ENCODE measurements at places on chromosomes 2 and 18. TPM values are rescaled to one million over a fixed set of nuclear protein-coding genes. Genes with fewer than 3 reads are reported as not detected.

- ATAC-seq: peak; percentile 71
These were observed 151.7 kb upstream of the POU3F3 start for GRCh38 chr2:104702031-104702850.

DNA sequence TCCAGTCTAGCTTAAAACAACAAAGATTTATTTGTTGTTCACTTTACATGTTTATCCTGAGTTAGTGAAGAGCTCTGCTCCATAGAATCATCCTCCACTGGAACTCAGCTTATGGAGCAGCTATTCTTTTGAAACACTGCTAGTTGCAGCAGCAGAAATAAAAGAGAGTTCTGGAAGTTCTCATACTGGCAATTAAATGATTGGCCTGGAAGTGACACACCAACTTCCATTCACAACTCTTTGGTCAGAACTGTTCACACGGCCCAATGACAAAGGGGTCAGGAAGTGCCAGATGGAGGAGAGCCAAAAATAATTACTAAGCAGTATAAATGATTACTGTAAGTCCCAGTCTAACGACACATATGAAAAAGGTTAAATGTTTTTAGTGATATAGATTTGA is 39.1 kb downstream of the FBXO11 start:
- ATAC-seq: peak; percentile 67

DNA sequence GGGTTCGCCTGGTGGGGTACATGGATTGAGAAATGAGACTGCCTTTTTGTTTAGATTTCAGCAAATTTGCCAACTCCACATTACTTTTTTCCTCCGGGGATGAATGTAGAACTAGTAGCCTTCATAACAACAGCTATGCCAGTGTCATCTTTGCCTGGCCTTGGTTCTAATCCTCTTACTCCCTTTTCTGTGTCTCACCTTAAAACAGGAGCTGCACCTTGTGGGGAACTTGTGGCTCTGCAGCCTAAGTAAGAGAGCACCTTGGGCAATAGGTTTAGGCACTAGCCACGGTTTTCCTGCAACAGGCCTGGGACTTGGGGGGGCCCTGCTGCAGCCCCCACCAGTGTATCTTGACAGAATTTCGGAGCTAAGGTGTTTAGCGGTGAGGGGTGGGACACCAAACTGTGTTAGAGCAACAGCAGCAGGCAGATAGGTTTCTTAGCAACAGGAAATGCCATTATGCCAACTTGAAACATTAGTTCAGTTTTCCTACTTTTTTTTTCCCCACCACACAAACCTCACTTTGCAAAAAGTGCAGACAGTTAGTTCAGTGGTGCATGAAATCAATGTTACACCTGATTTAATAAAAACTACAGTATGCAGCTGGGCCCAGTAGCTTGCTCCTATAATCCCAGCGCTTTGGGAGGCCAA is 173.7 kb downstream of the PRKCE start:
- ATAC-seq: no peak

DNA sequence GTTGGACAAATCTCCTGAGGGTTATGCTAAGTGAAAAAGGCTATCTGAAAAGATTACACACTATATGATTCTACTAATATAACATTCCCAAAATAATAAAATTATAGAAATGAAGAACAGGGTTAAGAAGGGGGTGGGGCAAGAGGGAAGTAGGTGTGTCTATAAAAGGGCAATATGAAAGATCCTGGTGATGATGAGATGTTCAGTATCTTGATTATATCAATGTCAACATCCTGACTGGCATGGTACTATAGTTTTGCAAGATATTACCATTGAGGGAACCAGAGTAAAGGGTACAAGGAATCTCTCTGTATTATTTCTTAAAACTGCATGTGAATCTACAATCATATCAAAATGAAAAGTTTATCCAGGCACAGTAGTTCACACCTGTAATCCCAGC is 16.7 kb downstream of the CFAP53 start:
- no peak for ATAC-seq

GRCh38 chr2:231923951-231924888 is 2.0 kb downstream of the NPPC start:
- ATAC-seq: no peak

- no peak for ATAC-seq
These were observed 12.8 kb downstream of the TFPI start for GRCh38 chr2:187541086-187542085.

GRCh38 chr2:70529610-70530009 is 24.0 kb downstream of the TGFA start:
- no peak for ATAC-seq

- ATAC-seq: peak; percentile 68
These were observed 119.9 kb downstream of the RBMS1 start for GRCh38 chr2:160373666-160374065.

- ATAC-seq: no peak
These were observed 237.6 kb upstream of the FOSL2 start for GRCh38 chr2:28155086-28155485.

GRCh38 chr2:3291113-3291512 is 86.5 kb downstream of the EIPR1 start:
- no peak for ATAC-seq

DNA sequence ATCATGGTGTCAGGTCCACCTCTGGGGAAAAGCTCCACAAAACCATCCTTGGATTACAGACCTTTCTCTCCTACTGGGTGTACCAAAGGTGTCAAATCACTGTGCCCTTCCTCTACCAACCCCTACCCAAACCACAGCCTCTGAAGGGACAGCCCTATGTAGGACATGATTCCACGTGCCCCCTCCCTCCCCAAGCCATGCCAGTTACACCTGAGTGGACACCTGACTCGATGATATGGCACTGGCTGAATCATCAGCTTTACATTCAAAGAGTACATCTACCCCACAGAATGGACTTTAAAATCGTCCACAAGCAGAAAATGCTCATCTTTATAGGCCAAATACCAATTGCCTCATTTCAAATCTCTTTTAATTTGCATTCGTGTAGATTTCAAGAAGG is 26.0 kb downstream of the TRABD2A start:
- no peak for ATAC-seq

DNA sequence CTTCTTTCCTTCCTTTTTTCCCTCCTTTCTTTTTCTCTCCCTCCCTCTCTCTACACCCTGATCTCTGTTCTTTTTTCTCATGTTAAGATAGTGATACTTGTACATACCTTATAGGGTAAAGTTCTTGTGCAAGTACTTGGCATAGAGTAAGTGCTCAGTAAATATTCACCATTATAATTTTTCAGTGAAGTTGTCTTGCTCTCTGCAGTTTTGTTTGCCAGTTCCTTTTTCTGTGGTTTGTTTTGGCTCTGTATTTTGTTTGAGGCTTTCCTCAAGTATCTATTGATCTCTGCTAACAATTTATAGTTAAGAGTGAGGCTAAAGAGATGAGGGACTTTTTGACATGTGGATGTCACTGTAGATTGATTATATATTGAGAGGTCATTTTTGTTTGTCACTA is 48.0 kb downstream of the MTX2 start:
- no peak for ATAC-seq

- ATAC-seq: no peak
These were observed 223.8 kb downstream of the RIT2 start for GRCh38 chr18:42891705-42892104.

DNA sequence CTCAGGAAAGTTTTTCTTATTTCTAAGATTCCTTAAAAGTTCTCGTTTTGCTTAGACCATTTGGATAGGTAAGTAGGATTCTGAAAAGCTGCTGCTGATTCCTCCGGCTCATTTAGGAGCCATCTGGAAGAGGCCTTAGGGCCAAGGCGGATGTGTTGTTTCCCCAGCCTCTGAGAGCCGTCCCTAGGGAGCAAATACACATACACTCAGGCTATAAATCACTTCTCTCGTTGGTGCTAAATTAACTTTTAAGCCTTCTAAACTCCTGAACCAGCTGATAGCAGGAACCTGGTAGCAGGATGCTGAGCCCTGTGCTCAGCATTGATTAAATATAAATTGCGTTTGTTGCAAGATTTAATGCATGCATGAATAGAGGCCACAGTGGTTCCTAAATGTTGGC is 109.8 kb downstream of the ADCYAP1 start:
- ATAC-seq: peak; percentile 85

GRCh38 chr2:206250041-206250897 is 24.2 kb upstream of the ZDBF2 start:
- ATAC-seq: no peak

GRCh38 chr18:31977270-31977872 is 34.4 kb upstream of the TRAPPC8 start:
- ATAC-seq: no peak

DNA sequence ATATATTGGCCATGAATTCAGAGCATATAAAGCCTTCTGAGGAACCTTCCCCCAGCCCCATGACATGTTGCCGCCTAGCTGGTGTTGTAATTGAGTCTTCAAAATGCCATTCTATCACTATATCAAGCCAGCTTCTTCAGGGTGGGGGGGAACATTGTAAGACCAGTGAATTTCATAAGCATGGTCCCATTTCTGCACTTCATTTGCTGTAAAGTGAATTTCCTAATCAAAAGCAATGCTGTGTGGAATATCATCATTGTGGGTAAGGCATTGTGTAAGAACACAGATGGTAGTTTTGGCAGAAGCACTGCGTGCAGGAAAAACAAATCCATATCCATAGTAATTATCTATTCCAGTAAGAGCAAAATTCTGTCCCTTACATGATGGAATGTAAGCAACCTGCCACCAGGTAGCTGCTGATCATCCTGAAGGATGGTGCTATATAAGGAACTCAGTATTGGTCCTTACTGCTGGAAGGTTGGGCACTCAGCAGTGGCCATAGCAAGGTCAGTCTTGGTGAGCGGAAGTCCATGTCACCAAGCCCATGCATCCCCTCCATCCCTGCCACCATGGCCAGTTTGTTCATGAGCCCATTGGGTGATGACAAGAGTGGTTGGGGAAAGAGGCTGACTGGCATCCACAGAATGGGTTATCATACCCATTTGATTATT is 159.4 kb downstream of the COPS8 start:
- ATAC-seq: peak; percentile 93

GRCh38 chr2:86831537-86831936 is 30.1 kb downstream of the CD8B start:
- ATAC-seq: no peak

- ATAC-seq: no peak
These were observed 439.9 kb downstream of the PTPRM start for GRCh38 chr18:8006979-8007378.

GRCh38 chr2:152466980-152467676 is 132.2 kb downstream of the FMNL2 start:
- ATAC-seq: no peak

- ATAC-seq: peak; percentile 61
These were observed 4.1 kb upstream of the ITPRIPL1 start for GRCh38 chr2:96320728-96321622.

- no peak for ATAC-seq
These were observed 516.8 kb upstream of the FANCL start for GRCh38 chr2:58757971-58758370.

- ATAC-seq: no peak
These were observed 78.1 kb upstream of the TTC39C start for GRCh38 chr18:23936381-23936958.

DNA sequence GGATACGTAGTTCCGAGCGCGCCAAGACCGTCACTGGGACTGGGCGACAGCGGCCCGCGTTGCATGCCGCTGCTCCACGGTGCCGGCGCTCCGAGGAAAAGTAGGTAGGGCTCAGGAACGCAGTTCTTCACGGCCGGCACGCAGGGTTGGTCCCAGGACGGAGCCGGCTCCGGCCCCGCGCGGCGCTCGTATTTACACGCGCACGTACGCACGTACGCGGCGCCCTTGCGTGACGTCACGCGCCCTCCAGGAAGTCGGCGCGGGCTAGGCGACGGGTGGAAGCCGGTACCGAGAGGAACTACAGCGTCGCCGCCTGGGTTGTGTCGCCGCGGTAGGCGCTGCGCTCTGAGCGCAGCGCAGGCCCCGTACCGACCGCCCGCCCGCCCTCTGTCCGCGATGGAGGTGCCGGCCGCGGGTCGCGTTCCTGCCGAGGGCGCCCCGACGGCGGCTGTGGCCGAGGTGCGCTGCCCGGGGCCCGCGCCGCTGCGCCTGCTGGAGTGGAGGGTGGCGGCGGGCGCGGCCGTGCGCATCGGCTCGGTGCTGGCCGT is at the start of gene CTDP1:
Gene CTDP1 (plus strand): TSS at position 252 of the 548 bp plus-strand sequence. CDS start 145 bp downstream, at position 397.
- peak; percentile 78 for ATAC-seq

- ATAC-seq: no peak
These were observed 523.4 kb downstream of the CCDC85A start for GRCh38 chr2:56707218-56707617.

GRCh38 chr2:65574993-65575392 is 142.6 kb upstream of the SPRED2 start:
- ATAC-seq: no peak

DNA sequence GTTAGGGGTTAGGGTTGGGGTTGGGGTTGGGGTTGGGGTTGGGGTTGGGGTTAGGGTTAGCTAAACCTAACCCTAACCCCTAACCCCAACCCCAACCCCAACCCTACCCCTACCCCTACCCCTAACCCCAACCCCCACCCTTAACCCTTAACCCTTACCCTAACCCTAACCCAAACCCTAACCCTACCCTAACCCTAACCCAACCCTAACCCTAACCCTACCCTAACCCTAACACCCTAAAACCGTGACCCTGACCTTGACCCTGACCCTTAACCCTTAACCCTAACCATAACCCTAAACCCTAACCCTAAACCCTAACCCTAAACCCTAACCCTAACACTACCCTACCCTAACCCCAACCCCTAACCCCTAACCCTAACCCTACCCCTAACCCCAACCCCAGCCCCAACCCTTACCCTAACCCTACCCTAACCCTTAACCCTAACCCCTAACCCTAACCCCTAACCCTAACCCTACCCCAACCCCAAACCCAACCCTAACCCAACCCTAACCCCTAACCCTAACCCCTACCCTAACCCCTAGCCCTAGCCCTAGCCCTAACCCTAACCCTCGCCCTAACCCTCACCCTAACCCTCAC is 24.1 kb upstream of the RABL2A start:
- peak; percentile 34 for ATAC-seq

- ATAC-seq: peak; percentile 39
These were observed 285.1 kb downstream of the SS18 start for GRCh38 chr18:25805323-25805722.

- ATAC-seq: no peak
These were observed 282.7 kb downstream of the ALK start for GRCh38 chr2:29638641-29639040.

DNA sequence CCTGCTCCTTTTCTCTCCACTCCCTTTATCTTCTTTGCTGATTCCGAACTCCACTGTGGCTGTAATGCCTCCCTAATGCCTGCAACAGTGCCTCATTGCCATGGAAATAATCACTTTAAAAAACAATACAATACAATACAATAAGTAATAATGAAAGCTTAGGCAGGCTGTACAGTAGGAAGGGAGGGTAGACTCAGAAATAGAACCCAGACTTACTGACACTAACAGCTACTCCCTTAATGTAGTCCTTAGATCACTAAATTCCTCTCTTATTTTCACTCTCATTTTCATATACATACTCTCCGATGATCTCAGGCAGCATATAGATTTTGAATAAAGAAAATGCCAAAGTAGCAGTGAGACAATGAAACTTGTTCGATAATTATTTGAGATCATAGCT is 70.2 kb downstream of the DLGAP1 start:
- no peak for ATAC-seq

Gene RUFY4
- total RNA-seq: not detected

Gene NOL4
- 20.1 TPM for total RNA-seq

Gene SERPINB11
- total RNA-seq: 1.0 TPM

Gene SCN7A
- 1.7 TPM for total RNA-seq

Gene MYCN
- total RNA-seq: 55.9 TPM

Gene SP5
- total RNA-seq: 1.8 TPM

Gene CHRNG
- total RNA-seq: 0.50 TPM

Gene GREB1L
- total RNA-seq: 39.3 TPM

Gene RASGRP3
- total RNA-seq: 3.8 TPM

Gene FZD7
- total RNA-seq: 28.7 TPM

Gene MYL1
- total RNA-seq: not detected

Measured in motor neuron (in vitro differentiated cells).